8988T (cell line): ENCODE measurements at places on chromosomes 5 and 9.

DNA sequence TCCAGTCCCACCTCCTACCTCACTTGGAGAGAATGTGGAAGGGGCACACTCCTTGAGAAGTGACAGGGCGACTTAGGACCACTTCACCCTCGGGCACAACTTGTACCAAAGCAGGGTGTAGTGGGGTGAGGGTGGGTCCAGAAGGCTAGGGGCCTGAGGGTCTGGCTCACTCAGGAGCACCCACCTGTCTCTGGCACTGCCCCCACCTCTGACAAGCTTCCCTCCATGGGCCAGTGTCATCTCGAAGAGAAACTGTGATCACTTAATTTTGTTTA lies 76.9 kb upstream of the OLFM1 start:
- no peak for DNase-seq

DNA sequence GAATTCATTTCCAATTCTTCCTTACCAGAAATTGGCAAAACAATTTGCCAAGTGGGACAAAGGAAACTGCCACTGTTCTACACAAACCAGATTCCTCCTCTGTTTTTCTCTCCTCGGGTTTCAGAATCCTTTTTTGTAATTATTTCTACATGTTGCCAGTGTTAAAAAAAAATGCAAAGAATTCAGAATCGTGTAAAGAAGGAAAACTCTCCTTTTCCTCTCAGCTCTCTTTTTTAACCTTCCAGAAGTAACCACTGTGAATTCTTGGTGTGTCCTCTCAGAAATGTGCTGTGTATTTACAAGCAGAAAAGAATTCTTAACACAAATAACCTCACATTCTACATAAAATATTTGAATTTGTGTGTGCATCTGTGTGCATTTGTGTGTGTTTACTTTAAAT lies 224.6 kb downstream of the DRD1 start:
- DNase-seq: no peak

GRCh38 chr9:93120846-93121315 lies 13.2 kb downstream of the NINJ1 start:
- DNase-seq: peak; percentile 5

- no peak for DNase-seq
Observed at GRCh38 chr5:109965634-109966033, 275.9 kb downstream of the MAN2A1 start.

DNA sequence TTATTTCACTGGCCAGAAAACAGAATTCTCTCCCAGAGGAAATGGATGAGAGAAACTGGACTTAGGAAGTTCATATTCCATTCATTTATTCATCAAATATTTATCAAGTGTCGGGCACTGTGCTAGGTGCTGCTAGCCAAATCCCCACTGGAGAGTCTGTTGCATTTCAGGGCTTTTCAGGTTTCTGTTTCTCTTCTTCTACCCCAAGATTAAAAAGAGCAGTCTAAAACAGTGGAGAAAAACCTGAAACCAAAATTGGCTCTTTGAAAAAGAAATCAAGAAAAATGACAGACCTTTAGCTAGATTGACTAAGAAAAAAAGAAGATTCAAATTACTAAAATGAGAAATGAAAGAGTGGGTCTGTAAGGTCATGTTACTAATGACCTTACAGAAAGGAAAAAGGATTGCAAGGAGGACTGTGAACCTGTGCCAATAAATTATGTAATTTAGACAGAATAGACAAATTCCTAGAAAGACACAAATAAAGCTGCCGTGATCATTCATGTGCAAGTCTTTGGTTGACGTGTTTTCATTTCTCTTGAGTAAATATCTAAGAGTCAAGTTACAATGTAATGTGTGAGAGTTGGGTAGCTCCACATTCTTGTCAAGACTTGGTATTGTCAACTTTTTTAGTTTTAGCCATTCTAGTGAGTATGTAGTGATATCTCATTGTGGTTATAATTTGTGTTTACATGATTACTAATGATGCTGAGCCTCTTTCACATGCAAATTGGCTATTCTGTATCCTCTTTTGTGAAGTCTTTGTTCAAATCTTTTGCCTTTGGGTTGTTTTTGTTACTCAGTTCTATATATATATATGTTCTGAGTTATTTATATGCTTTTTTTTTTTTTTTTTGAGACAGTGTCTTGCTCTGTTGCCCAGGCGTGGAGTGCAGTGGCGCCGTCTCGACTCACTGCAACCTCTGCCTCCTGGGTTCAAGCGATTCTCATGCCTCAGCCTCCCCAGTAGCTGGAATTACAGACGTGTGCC lies 23.7 kb downstream of the SNX30 start:
- DNase-seq: no peak

DNA sequence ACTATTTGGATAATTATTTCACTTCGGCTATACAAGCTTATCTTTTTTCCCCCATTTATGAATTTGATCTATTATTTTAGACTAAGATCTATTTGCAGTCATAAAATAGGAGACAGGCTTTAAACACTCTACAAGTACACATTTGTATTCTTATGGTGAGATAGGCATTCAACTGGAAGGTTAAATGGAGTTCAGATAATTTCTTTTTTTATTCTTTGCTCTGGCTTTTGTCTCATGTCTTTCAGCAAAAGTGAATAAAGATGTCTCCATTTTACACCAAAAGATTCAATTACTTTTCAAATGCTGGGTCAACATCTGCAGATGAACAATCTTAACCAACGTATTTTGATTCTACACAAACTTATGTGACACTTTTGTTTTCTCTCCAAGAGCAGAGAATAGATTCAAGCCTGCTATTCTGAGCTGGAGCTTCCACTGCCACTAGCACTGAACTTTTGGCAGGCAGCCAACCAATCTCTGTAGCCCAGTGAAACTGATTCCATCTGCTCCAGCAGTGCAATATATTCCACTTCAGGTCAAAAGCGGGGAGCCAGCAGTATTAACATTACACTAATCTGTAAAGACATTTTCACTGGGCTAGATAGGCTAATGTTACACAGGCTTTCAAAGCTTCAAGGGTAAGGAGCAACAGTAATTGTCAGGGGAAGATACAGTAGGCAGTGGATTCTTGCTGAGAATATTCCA lies 452.0 kb upstream of the ZNF608 start:
- no peak for DNase-seq

- DNase-seq: no peak
Observed at GRCh38 chr5:84384604-84385575, at the start of gene EDIL3. Gene EDIL3, minus strand, starts transcription at chr5:84384880. Its CDS starts 506 bp downstream, at chr5:84384374.

DNA sequence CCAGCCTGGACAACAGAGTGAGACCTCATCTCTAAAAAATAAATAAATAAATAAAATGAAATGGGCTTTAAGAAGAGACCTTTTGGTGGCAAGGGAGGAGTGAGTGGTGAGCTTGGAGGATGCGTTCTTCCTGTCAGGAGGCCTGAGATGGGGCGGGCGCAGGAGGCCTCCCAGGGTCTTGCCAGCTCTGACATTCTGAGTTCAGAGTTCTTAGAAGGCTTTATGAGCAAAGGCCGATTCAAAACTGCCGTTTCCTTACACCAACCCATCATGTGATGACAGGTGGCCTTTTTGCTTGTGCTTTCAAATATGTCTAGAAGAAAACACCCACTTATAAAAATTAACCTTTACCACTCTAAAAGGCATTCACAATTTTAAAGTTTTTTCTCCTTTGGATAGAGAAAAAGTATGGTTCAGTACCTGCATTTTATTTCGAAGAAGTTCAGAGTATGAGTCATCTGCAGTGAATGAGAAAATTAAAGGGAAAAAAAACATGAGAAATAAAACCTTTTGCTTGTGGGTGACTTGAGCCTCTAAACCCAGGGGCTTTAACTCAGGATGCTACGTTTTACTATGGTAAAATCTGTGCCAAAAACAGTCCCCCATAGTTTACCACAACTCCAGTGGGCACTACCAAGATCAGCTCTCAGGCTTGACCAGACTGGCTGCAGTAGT lies 157.4 kb upstream of the OTULINL start:
- DNase-seq: no peak

DNA sequence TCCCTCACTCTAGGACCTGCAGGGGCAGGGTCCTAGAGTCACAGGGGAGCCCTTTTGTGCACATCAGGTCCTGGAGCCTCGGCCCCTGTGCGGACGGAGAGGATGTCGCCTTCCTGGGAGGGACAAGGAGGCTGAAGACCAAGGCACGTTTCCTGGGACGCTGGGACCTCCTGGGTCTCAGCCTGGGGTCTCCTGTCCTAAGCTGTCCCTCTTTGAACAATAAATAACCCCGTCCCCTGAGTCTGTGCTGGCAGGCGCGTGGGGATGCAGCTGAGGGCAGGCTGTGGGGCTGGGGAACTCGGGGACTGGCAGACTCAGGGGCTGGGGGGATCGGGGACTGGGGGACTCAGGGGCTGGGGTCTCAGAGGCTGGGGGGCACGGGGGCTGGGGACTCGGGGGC lies 31.1 kb downstream of the PAEP start:
- DNase-seq: no peak

GRCh38 chr5:120361941-120362340 lies 102.2 kb upstream of the PRR16 start:
- no peak for DNase-seq

GRCh38 chr5:179368126-179368805 lies 23.0 kb upstream of the ADAMTS2 start:
- no peak for DNase-seq

GRCh38 chr9:76374783-76375559 lies 19.3 kb downstream of the RFK start:
- DNase-seq: no peak

DNA sequence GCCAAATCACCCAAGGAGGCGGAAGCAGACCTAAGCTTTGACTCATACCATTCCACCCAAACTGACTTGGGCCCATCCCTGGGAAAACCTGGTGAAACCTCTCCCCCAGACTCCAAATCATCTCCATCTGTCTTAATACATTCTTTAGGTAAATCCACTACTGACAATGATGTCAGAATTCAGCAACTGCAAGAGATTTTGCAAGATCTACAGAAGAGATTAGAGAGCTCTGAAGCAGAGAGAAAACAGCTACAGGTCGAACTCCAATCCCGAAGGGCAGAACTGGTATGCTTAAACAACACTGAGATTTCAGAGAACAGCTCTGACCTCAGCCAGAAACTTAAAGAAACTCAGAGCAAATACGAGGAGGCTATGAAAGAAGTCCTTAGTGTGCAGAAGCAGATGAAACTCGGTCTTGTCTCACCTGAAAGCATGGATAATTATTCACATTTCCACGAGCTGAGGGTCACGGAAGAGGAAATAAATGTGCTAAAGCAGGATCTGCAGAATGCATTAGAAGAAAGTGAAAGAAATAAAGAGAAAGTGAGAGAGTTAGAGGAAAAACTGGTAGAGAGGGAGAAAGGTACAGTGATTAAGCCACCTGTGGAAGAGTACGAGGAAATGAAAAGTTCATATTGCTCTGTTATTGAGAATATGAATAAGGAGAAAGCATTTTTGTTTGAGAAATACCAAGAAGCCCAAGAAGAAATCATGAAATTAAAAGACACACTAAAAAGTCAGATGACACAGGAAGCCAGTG lies 15.8 kb upstream of the TTC23L start:
- DNase-seq: no peak

- no peak for DNase-seq
Observed at GRCh38 chr5:177428574-177429217, 2.2 kb downstream of the GRK6 start.

DNA sequence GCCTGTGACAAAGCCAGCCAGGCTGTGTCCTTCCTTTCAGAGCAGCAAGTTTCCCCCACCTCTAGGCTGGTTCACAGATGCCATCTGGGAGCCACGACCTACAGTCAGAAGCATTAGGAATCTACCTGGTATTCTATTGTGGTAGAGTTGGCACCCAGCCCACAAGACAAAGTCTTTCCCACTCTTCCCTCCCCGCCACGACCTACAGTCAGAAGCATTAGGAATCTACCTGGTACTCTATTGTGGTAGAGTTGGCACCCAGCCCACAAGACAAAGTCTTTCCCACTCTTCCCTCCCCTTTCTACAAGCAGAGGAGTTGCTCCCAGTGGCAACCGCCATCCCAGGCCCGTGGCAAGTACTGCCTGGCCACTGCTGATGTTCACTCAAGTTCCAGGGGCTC lies 157.8 kb upstream of the TNC start:
- no peak for DNase-seq

DNA sequence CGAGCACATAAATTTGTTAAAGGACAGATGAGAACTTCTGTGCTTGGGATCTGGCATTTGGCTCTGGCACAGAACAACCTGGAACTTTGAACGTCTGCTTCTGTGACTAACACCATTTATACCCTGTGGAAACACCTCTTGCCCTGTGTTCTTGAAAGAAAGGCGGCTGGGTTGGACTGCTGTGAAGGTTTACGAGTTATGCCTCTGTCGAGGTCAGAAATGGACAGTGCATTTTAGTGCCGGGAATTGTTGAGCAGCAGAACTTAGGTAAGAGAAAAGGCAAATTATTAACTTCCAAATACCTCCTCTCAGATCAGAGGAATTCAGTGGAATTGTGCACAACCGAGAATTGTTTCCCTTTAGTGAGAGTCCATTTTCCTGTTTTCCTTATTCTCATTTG lies 14.1 kb upstream of the INIP start:
- DNase-seq: no peak

DNA sequence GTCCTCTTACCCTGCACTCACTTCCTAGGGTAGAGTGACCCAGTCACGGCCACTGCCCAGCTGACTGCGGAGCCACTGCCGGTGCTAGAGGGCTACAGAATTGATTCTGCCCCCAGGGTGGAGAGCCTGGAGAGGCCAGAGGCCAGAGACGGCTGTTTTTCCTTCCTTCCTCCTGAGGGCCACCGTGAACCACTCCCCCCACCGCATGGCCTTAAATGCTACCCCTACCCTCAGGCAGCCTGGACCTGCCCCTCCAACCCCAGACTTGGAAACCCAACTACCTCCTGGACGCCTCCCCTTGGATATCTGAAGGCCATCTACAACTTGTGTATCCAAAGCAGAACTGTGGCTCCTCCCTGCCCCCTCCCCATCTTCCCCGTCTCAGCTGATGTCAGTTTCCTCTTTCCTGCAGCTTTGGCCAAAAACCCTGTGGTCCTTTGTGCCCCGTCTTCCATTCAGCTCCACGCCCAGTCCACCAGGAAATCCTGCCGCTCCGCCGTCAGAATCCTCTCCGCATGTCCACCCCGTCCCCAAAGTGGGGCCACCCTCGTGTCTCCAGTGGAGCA lies 16.3 kb downstream of the SH2D3C start:
- DNase-seq: no peak

DNA sequence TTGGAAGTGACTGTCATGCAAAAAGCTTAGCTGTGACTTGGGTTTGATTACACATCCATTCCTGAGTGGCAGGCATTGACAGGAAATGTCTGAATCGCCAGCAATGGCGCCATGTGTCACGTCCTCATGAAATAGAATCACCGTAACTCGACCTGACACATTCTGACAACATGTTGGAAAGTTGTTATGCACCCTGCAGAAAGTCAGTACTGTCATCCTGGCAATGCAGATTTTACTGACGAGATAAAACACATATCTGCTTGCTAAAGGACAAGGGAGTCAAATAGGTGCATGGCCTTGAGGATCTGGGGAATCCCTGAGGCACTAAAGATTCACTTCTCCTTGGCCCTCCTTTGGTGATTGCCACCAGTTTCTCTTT lies 344.2 kb downstream of the SPATA31D1 start:
- DNase-seq: no peak
